ENCODE measurements at places on chromosomes 6 and 20.

- no peak for DNase-seq
Observed at GRCh38 chr6:157528931-157529653, 148.1 kb downstream of the ZDHHC14 start.

DNA sequence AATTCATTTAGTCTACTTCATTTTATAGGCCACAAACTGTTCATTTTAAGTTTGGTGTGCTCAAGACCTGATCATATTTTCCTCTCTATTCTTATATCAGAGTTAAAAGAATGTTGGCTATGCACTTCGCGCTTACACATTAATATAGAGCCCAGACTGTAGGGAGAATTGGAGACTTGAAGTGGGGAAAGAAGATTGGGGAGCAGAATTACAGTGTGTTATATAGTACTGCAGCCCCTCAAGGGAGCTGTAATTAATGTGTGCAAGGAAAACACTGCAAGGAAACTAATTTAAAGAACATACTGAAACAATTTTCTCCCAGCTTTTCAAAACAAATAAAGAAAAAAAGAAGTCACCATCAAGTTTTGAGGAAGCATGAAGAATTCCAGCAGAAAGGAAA lies 572.7 kb upstream of the FLRT3 start:
- no peak for DNase-seq

GRCh38 chr6:170212051-170212756 lies 78.7 kb downstream of the DLL1 start:
- DNase-seq, result no peak

DNA sequence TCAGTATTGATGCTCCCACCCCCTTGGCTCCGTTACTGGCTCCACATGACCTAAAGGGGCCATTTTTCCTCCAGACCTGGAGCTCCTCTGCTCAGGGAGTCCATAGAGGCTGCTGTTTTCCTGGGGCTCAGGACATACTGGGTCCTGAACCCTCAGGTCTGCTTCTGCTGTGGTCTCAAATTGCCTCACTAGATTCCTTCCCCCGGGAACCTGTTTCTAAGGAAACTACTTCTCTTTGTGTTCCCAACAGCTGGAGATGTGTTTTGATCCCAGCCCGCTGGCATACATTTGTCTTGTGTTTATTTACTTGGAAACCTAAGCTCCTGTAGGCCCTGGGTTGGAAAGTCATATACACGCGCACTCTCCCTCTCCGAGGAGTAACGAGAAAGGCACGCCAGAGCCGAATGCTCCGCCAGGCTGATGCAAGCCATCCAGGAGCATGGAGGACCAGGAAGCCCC lies 222.8 kb downstream of the UST start:
- DNase-seq, result no peak

GRCh38 chr6:14170128-14170527 lies 52.6 kb downstream of the CD83 start:
- no peak for DNase-seq

DNA sequence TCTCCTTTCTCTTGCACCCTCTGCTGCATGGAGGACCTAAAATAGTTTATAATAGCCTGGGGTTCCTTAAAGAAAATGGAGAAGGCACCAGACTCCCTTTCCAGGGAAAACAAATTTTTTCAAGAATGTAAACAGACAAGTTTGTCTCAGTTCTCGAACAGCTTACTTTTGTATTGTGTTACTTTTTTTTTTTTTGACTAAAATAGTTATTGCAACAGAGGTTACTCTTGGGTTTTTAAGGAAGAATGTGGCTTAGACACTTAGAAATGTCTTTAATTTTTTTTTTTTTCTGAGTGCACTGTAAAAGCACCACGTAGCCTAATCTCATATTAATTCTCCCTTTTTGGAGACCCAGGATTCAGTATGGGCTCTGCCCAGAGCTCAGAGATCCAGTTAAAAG lies 148.7 kb upstream of the CARMIL1 start:
- DNase-seq, result no peak

DNA sequence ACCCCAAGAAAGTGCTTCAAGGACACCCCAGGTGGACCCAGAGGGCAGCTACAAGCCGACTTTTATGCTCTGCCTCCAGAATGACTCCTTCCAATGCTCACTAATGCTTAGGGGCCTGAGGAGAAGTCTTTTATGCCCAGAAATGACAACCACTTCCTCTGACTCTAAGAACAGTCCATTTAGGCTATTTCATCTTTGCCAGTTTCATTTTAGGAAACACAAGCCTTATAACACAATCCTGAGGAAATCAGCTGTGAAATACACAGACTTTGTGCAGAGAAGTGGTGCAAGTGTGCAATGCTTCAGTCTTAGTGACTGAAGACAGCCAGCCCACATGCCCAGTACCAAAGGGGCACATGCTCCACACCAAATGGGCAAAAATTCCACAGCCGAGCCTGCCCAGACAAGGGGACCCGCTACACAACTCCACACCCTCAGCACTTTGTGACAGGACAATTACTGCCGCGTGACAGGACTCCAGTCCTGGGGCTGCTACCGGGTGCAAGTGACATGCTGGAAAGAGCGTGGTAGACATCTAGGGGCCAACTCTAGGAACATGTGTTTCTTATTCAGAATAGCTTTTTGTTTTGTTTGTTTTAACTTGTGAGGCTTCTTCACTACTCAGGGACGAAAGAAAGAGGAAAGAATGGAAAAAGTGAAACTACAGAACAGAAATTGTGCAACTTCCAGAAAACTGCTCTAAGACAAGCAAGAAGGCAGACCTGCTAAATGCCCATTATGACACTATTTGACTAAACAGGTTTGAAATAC lies 28.2 kb upstream of the PLAGL1 start:
- DNase-seq, result peak; percentile 14

- peak; percentile 25 for DNase-seq
Observed at GRCh38 chr20:62303340-62304226, 786 bp downstream of the ADRM1 start.

- DNase-seq, result no peak
Observed at GRCh38 chr6:118134206-118134605, 227.1 kb downstream of the SLC35F1 start.

DNA sequence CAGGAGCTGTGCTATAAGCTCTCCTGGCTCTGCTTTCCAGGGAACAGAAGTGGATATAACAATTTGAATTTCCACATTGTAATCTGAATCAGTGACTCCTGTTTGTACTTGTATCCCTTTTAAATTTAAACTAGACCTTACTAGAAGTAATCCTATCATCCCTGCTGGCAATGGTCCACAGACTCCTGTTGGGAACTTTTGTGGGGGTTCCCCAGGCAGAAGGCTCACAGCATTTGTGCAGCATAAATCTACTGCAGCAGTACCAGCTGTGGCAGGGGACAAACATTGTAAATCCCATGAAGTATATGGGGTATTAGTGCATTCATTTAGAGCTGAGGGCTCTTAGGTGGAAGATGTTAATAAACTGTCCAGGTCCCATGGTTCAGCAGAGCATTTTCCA lies 12.0 kb upstream of the PDCD2 start:
- no peak for DNase-seq

DNA sequence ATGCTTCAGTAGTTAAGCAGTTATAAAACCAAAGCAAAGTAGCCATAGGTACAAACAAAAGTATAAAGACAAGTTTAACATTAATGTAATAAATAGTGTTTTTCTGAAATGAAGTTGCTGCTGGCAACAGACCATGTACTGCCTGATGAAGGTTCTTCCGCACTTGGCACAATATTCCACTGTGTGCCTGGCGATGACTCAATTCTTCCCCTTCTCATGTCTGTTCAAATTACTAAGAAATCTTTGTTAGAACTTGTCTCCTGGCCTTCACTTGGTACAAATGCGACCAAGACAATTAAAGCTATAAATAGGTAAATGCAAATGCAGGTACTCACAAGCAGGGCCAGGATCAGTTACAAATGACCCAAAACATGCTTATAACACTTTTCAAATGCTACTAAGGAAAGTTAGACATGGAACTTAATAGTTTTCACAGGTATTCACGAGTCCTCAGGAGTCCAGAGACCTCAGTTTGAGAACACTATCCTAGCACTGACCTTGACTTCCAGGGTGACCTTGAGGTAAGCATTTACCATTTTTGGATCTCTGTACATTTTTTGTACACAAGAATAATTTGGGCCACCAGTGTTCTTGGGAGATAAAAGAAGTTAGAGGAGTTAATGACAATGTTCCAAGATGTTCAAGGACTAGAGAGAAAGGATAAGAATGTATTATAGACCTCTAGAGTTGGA lies 8.1 kb upstream of the DDR1 start:
- no peak for DNase-seq

- no peak for DNase-seq
Observed at GRCh38 chr6:124901084-124901483, 61.2 kb upstream of the RNF217 start.

DNA sequence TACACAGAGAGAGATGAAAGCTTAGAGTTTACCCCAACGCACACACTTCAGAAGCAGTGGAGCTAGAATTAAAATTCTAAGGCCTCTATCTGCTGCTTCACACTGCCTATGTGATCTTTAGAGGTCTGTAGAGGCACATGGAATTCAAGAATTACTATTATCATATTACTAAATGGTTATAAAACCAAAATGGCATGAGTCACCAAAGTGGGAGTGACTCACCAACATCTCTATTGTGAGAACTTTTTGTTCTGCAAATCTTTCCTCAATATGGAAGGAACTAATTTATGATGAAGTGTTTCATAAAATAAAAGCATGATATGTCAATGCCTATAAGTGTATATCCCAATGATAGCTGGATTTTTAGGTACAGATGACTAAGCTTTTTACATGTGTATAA lies 28.5 kb upstream of the TMEM244 start:
- no peak for DNase-seq

GRCh38 chr20:61387204-61387953 lies 135.3 kb downstream of the CDH4 start:
- DNase-seq, result peak; percentile 4

DNA sequence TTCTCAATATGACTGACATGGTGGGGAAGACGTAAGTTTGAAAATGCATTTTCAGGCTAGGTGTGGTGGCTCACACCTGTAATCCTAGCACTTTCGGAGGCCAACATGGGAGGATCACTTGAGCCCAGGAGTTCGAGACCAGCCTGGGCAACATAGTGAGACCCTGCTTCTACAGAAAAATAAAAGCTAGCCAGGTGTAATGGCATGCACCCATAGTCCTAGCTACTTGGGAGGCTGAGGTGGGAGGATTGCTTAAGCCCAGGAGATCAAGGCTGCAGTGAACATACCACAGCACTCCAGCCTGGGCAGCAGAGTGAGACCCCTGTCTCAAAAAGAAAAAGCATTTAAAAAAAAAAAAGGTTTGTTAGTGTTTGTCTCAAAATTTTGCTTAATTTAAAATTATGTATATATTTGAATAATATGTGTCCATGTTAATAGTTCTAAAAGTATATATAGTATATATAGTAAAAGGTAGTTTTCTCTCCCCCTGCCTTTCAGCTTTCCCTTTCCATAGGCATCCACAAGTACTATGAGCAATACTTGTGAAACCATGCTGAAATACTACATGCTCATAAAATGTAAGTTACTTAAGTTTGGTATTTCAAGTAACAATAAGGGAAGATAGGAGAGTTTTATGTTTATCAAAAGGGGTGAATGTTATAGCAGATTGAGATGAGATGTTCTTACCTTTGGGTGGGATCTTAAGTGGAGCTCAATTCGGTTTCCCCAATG lies 15.1 kb downstream of the PTPRA start:
- DNase-seq, result no peak

DNA sequence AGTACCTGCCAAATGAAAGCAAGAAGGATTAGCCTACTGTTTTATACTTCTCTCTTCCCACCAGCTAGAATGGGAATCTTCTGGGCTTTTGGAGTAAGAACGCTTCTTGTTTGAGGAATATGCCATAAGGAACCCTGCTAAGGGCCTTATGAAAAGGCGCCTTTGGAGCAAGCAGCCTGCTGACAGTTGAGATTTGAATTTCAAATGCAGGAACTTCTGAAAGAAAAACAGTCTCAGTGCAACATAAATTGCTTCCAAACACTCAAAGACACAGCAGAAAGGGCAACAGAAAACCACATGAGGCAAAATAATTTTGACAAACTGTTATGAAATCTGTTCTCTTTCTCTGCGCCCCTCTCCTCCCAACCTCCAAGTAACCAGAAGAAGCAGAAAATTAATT lies 149.4 kb upstream of the B3GAT2 start:
- DNase-seq, result no peak

DNA sequence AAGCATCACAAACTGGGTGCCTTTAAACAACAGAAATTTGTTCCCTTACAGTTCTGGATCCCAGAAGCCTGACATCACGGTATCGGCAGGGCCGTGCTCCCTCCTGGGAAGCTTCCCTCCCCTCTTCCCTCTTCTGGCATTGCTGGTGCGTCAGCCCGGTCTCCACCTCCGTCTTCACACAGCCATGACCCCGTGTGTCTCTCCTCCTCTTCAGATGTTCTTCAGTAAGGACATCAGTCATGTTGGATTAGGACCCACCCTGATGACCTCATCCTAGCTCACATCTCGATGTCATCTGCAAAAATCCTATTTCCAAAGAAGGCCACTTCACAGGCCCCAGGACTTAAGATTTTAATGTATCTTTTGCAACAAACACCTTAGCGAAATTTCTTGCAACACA lies 38.4 kb upstream of the TBXT start:
- no peak for DNase-seq

- DNase-seq, result no peak
Observed at GRCh38 chr6:63269470-63269869, 50.3 kb downstream of the LGSN start.

DNA sequence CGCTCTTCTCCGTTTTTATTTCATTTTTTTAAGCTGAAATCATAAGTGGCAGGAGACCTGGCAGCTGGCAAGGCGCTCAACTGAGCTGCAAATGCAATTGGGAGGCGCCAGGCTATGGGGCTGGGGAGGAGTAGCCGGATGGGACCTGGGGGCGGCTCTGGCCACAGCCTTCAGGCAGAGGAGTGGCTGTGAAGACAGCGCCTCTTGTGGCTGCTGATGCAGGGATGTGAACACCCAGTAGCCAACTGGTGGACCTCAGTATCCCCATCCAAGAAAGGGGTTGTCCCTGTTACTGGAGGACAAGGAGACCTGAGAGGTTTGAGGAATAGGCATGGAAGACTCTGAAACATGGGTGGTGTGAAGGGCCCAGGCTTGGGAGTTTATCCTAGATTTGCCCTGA lies 12.6 kb downstream of the KCNK17 start:
- DNase-seq, result no peak

DNA sequence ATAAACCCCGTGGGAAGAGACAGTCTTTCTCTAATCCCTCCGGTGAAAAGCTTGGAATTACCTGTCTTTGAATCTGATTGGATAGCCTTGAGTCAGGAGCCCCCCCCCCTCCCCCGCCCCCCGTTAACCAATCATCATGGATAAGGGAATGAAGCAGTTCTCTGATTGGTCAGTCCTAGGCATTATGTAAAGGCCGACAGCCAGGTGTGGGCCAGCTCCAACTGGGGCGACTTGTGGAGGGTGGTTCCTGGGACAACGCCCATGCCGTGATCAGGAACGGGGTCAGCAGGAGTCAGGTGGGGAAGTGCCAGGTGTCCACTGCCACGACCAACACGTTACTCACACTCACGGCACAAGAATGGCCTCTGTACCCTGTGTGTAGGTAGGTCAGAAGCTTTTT lies 406.8 kb upstream of the SULF2 start:
- no peak for DNase-seq

All from stimulated activated naive CD8-positive, alpha-beta T cell treated with anti-CD3 and anti-CD28 coated beads, Interleukin-15, Interleukin-2, amounts not matched to agents 100 U/mL and 50 U/mL, for 24 hours (primary cell).